Activated T-helper 17 cell treated with anti-CD3 and anti-CD28 coated beads, Interleukin-2, amount 50 U/mL, for 72 hours (primary cell): ENCODE measurements at places on chromosomes 5 and 9. TPM values are rescaled to one million over a fixed set of nuclear protein-coding genes. Genes with fewer than 3 reads are reported as not detected.
A peak's percentile ranks its signal among the peaks of the same experiment; 100 is the strongest.

DNA sequence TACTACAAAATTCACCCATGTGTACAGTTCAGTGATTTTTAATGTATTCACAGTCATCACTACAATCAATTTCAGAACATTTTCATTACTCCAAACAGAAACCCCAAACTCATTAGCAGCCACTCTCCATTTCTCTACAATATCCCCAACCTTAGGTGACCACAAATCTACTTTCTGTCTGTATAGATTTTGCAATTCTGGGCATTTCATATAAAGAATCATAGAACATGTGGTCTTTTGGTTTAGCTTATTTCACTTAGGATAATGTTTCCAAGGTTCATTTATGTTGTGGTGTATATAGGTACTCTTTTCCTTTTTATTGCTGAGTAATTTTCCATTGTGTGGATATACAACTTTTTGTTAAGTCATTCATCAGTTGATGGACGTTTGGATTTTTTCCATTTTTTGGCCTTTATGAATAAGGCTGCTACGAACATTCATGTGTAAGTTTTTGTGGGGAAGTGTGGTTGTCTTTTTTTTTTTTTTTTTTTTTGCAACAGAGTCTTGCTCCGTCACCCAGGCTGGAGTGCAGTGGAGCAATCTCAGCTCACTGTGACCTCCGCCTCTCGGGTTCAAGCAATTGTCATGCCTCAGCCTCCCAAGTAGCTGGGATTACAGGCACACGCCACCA lies 54.5 kb downstream of the DOCK8 start:
- ATAC-seq, result no peak

DNA sequence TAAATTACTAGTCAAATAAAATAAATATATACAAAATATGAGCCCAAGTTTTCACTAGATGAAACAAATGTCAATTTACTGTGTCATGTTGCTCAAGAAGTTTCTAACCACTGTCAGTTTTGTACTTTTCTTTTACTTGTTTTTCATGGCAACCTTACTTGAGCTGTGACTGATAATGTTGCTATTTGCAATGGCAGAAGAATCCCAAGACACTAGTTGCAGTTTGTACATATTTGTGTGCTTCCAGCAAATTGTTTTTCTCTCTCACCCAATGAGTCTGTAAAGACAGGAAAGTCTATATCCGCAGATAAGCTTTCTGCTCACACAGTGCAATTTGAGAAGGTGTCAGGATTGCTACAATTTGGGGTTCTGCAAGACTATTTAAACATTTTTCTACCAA lies 338.6 kb upstream of the PCSK5 start:
- ATAC-seq, result no peak

GRCh38 chr5:62486672-62487071 lies 74.1 kb downstream of the IPO11 start:
- no peak for ATAC-seq

The ARL14EPL gene
- not detected for total RNA-seq

DNA sequence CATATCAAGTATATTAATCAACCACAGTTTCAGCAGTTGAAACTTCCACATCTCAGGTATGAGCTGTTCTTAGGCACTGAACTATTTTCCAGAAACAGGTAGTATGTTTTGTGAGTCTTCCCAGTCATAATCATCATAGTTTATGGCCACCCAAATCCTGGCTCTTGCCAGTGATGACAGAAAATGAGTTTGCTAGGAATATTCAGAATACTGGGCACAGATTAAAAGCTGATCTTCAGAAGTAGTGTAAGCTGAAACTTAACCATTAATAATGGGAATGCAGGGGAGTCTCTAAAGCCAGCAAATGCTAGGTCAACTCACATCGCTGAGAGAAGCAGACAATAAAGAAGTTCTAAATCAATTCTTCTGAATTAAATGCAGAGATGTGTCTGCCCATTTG lies 64.5 kb downstream of the PLPP1 start:
- no peak for ATAC-seq

The GLRA1 gene
- not detected for total RNA-seq

DNA sequence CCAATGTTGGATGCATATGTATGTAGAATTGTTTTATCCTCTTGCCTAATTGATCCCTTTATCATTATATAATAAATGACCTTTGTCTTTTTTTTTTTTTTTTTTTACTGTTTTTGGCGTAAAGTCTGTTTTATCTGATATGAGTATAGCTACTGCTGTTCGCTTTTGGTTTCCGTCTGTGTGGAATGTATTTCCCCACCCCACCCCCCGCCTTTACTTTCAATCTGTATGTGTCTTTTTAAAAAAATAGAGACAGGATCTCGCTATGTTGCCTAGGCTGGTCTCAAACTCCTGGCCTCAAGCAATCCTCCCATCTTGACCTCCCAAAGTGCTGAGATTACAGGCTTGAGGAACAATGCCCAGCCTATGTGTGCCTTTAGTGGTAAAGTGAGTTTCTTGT lies 11.3 kb downstream of the AHRR start:
- peak; percentile 73 for ATAC-seq

DNA sequence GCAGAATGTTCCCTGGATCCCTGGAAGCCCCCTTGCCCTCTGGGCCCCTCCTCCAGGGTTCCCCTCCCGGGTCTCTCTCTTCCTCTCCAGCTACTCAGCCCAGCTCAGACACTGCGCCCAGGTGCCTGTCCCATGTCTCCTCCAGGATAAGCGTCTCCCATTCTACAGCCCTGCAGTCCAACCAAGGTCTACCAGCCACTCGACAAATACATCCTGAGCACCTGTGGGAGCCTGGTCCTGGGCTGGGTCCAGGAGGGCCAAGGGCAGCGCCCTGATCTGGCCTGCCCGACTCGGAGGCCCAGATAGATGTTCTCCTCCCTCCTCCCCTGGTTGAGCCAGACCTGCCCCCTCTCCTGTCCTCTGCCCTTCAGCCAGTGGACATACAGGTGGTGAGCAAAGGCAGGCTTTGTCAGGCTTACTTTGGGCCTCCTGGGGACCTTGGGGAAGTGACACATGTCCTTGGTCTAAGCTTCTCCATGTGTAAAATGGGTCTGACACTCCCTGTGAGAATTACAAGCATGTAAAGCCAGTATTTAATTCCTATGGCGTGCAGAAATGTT lies 1.4 kb downstream of the FLT4 start:
- ATAC-seq, result no peak

The PLEKHG4B gene
- not detected for total RNA-seq

GRCh38 chr5:174636094-174636493 lies 88.3 kb upstream of the MSX2 start:
- no peak for ATAC-seq

The ANKRD20A1 gene
- 9.6 TPM for total RNA-seq

GRCh38 chr5:75169516-75169915 lies 67.2 kb downstream of the ANKRD31 start:
- ATAC-seq, result no peak

The IRGM gene
- total RNA-seq, result 1.4 TPM

DNA sequence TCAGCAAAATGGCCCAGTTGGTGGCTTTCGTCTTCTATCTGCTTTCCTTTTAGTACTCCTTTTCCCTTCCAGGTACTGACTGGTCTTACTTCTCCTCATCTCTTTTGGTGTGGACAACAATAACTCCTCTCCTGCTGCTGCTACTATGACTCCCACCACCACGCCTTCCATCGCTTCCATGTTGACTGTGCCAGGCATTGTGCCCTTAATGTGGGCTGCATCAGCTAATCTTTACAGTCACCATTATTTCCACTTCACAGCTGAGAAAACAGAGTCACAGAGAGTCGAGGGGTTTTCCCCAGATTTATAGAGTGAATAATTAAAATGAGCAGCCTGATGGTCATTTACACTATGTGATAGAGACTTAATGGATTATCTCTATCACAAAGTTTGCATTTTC lies 184.9 kb upstream of the IL12B start:
- peak; percentile 17 for ATAC-seq

DNA sequence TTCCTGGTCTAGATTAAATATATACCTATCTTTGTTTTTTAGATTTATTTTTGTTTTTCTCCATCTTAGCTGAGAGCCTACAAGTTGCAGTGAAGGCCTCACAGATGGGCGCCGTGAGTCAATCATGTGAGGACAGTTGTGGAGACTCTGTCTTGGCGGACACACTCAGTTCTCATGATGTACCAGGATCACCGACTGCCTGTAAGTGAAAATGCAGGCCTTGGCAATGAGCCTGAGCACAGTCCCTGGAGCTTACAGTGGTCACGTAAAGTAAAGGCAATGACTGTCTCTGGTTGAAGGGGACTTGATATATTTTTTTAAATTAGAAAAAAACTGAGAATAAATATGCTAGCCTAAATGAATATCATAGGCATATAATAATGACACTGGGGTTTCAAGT lies 271.9 kb downstream of the ARHGEF28 start:
- ATAC-seq, result no peak

The ZNF366 gene
- not detected for total RNA-seq

The ZSWIM6 gene
- 3.2 TPM for total RNA-seq

The BAAT gene
- total RNA-seq, result not detected

DNA sequence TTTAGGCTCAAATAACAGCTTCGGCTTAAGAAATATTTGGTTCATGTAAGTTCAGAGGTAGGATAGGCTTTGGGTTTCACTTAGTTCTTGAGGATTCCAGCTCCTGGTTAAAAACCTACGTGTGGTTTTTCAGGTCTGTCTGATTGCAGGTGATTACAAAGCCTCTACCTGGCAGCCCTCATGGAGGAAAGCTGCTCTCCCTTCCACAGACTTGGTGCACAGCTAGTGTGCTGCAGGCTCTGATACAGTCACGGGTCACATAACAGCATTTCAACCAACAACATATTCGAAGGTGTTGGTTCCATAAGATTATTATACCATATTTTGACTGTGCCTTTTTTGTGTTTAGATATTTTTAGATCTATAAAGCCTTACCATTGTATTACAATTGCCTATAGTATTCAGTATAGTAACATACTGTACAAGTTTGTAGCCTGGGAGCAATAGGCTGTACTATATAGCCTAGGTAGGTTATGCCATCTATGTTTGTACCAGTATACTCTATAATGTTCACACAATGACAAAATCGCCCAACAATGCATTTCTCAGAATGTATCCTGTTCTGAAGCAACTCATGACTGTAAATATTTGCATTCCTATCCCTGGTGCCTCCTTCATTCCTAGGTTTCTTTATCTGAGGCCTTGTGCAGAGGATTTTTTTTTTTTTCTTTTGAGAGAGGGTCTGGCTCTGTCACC lies 8.0 kb upstream of the DCP2 start:
- no peak for ATAC-seq

DNA sequence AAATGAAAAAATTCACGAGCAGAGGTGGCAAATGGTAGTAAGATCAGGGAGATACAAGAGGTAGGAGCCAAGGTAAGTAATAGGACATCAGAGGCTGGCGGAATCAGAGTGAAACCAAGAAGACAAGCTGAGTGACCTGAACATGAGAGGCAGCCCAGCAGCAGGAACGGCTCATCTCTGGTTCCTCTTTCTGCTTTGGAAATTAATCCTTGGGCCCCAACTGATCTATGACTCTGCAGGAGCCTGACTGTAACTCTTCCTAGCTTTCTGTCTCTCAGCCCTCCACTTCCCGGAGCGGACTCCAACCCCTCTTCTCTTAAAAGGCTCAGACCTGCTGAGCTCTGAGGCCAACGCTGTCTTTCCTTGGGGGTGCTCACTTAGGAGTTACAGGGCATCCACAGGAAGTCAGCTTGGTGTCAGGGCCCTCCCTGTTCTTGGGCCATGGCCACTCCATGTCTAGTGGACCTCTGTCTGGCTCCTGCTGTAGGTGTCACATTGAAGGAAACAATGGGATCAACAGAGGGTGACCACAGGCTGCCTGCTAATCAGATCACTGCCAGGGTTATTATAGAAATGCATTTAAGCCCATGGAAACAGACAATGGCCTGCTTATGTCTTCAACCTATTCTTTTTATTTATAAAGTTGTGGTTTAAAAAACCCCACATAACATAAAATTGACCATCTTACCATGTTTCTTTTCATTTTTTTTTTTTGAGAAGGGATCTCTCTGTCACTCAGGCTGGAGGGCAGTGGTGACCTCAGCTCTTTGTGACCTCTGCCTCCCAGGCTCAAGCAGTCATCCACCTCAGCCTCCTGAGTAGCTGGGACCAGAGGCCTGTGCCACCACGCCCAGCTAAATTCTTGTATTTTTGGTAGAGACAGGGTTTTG lies 22.5 kb upstream of the SHB start:
- no peak for ATAC-seq

- no peak for ATAC-seq
Observed at GRCh38 chr5:39475881-39476842, 51.4 kb upstream of the DAB2 start.

DNA sequence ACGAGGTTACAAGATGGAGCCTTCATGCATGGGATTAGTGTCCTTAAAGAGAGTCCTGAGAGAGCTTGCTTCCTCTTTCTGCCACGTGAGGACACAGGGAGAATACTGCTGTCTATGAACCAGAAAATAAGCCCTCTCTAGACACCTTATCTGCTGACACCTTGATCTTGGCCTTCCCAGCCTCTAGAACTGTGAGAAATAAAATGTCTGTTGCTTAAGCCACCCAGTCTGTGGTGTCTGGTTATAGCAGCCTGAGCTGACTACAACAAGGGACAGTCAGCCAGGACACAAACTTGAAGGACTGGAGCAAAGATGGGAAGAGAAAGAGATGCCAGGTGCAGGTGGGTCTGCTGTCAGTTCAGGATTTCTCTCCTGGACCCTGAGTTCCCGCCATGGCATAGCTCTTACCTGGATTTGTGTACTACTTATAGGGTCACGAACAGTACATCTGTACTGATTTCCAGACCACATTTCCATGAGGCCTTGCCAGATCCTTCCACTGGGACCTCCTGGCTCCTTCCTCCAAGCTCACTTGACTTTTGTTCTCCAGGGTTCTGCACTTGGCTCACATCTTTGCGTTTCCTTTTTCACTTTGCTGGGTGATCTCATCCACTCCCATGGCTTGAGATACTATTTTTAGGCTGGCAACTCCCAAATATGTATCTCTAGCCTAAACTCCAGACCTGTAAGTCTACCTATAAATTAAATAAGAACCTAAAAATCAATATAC lies 44.9 kb upstream of the LIFR start:
- ATAC-seq, result no peak

DNA sequence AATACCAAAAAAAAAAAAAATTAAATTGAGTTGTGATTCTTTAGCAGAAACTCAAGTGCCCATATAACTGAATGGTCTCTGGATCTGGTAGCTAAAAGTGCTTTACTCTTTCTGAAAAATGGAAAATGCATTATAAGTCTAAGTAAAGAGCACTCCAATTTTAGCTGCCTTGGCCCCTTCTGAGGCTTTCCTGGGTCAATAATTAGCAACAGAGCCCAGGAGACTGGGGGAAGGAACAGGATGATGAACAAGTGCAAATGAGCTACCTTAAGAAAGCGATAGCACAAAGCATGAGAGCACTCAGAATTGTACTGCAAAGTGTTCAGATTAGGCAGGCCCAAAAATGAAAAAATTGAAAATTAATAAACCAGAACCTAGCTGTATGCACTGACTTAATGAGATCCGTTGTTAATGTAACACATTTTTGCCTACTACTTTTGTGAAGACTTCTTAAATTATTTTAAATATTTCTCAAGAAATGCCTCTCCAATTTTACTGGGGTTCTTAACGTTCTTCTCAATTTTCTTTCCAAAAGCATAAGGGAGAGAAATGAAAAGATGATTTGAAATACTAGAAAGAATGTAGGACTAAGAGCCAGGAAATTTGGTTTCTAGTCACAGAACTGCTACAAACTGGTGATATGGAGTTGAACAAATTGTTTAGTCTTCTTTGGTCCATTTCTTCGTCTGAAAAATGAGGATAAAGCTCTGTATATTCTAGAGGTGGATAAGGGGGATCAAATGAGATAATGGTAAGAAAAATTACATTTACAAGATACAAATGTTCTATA lies 566.1 kb downstream of the PDE4D start:
- ATAC-seq, result no peak

The IL11RA gene
- total RNA-seq, result 30.4 TPM
